ENCODE measurements at places on chromosomes 2 and 18. TPM values are rescaled to one million over a fixed set of nuclear protein-coding genes. Genes with fewer than 3 reads are reported as not detected.

Gene KCNJ13
- not detected for total RNA-seq

Gene PRSS56
- not detected for total RNA-seq

Gene CNDP1
- total RNA-seq: 0.09 TPM

Gene ARHGEF33
- total RNA-seq: 0.25 TPM

Gene LIMS2
- 8.2 TPM for total RNA-seq

Gene VPS54
- 15.9 TPM for total RNA-seq

Gene ZC3H8
- 33.4 TPM for total RNA-seq

Gene PKDCC
- 0.11 TPM for total RNA-seq

Gene RMDN2
- 0.89 TPM for total RNA-seq

Gene MYOM1
- total RNA-seq: 2.4 TPM

Gene SLC5A7
- not detected for total RNA-seq

DNA sequence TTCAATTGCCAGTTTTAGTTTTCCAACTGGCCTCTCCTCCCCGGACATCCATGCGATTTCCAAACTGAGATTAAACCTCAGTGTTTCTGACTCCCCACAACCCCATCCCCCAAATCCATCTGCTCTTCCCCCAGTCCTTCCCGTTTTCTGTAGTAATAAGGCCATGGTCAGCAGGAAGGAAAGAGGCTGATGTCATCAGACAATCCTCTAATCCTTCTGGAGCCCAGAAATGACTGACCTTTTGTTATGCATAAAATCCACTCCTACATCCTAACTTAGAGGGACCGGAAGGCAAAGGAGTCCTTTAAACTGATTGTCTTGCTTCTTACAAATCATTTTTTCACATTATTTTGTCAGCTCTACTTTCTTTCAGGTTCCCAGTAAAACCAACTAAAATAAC, 155.8 kb downstream of the INO80D start:
- no peak for DNase-seq

GRCh38 chr18:35747894-35748472, 166.4 kb downstream of the GALNT1 start:
- no peak for DNase-seq

GRCh38 chr2:223877721-223878410, 40.5 kb upstream of the AP1S3 start:
- no peak for DNase-seq

DNA sequence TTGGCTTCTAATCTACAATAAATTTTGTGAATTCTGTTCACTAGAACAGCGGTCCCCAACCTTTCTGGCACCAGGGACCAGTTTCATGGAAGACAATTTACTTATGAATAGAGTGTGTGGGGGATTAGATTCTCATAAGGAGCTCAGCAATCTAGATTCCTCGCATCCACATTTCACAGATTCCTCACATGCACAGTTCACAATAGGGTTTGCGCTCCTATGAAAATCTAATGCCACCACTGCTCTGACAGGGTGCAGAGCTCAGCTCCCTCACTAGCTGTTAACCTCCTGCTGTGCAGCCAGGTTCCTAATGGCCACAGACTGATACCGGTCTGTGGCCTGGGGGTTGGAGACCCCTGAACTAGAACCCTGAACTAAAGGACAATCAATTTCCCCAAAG, 1568.6 kb upstream of the NXPH2 start:
- DNase-seq: no peak

DNA sequence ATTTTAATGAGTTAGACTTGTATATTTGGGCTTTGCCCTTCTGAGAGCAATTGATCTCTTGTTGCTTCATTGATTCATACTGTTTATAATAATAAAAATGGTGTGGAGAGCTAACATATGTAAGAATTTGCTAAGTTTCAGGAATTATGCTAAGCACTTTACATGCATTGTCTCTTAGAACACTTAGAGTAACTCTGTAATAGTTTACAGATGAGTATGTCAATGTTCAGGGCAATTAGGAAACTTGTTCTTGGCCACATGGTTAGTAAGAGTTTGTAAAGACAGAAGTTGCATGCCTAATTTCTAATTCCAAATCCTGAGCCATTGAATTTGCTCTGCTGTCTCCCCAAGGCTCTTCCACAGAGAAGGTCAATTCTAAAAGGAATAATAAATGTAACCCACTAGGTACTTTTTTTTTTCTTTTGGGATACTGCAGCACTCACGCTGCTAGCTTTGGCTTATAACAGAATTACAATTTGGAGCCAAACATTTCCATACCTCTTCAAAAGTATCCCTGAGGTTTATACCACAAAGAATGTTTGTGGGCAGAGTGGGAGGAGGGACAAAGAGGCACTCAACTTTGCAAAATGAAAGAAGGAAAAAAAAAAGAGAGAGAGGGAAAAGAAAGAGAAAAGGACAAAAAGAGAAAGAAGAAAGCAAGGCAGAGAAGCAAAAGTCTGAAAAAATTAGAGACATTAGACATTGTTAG, 232.4 kb downstream of the CALCRL start:
- DNase-seq: no peak

GRCh38 chr2:236217926-236218325, 46.3 kb downstream of the ASB18 start:
- DNase-seq: no peak

GRCh38 chr2:121297217-121297830, 12.3 kb upstream of the TFCP2L1 start:
- DNase-seq: no peak

DNA sequence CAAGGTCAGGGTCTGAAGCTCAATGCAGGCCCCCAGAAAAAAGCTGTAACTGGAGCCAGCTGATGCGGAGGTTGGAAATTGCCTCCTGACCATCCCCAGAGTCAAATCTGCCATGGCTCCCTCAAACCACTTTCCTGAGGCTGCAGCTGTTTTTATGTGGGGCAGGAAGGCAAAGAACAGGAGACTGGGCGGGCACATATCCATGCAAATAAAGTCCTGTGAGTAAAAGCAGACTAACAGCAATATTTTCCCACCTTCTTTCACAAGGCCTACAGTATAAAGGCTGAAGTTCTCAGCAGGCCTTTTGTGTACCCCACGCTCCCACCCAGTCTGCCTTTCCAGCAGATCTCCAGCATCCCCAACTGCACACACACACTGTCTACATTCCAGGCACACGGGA, 47.1 kb downstream of the CYP1B1 start:
- DNase-seq: no peak

DNA sequence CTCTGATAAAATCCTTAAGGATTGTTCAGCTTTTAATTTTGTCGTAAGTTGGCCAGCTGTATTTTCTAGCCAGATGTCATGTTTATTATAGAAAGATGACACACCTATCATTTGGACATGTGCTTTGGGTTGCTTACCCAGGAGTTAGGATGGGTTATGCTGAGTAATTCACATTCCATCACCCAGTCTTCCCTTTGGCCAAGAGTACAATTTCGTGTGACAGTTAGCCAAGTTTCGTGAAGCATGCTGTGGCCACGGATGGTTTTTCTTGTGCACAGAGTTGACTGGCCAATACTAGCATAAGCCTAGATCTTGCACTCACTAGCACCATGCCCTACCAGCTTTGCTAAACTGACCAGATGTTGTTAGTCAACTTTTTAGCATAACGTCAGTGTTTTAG, 5.8 kb downstream of the MAPRE3 start:
- DNase-seq: no peak

- DNase-seq: no peak
Observed at GRCh38 chr2:3597567-3597966, 2.7 kb downstream of the COLEC11 start.

DNA sequence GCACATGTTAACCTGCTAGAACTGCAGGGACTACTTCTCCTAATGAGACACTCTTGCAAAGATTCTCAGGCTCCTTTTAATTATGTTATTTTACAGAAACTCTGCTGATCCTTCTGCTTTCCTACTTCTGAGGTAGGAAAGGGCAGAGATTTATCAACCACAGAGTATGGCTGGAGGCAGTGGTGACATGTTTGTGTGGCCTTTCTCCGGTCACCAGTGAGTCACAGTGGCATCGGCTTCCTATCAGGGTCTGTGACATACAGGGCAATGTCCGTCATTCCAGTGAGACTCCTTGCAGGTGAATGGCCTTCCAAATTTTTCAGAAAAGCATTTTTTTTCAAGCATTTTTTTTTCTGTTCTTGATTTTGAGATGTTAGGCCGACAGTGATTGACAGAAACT, 180.7 kb upstream of the LYPD1 start:
- DNase-seq: no peak

DNA sequence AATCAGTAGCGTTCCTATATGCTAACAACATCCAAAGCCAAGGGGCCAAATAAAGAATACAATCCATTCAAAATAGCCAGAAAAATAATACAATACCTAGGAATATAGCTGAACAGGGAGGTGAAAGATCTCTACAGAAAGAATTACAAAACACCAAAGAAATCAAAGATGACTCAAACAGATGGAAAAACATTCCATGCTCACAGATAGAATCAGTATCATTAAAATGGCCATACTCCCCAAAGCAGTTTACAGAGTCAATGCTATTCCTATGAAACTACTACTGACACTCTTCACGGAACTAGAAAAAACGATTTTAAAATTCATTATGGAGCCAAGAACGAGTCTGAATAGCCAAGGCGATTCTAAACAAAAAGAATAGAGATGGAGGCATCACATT, 57.4 kb downstream of the CCBE1 start:
- no peak for DNase-seq

DNA sequence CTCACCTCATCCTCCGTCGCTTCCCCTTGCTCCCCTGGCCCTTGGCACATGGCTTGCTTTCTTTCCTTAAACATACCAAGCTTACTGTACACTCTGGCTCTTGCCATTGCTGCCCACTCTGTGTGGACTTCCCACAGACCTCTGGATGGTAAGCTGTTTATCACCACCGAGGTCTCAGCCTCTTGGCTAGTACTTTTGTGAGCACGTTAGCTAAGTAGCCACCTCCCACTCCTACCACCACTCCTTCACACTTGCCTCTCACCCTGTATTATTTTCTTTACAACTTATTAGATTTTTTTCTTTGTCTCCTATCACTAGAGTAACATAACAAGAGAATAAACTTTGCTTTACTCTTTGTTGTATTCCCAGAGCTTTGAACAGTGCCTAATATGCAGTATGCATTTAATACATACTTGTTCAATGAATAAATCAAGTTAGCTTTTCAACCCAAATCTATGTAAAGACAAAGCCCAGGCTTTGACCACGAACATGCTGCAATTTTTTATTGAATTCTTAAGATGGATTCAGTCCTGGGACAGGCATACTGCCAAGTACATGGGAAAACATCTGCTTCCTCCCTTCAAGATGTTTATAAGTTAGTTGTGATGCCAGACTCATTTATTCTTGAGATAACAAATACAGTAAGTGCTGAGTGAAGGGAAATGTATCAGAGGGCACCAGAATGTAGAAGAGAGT, 25.0 kb upstream of the MSGN1 start:
- no peak for DNase-seq

GRCh38 chr2:170843656-170844055, 27.0 kb downstream of the GAD1 start:
- DNase-seq: no peak

GRCh38 chr2:102652126-102652525, 32.8 kb downstream of the SLC9A2 start:
- no peak for DNase-seq

- DNase-seq: no peak
Observed at GRCh38 chr18:23852236-23853045, 162.1 kb upstream of the TTC39C start.

DNA sequence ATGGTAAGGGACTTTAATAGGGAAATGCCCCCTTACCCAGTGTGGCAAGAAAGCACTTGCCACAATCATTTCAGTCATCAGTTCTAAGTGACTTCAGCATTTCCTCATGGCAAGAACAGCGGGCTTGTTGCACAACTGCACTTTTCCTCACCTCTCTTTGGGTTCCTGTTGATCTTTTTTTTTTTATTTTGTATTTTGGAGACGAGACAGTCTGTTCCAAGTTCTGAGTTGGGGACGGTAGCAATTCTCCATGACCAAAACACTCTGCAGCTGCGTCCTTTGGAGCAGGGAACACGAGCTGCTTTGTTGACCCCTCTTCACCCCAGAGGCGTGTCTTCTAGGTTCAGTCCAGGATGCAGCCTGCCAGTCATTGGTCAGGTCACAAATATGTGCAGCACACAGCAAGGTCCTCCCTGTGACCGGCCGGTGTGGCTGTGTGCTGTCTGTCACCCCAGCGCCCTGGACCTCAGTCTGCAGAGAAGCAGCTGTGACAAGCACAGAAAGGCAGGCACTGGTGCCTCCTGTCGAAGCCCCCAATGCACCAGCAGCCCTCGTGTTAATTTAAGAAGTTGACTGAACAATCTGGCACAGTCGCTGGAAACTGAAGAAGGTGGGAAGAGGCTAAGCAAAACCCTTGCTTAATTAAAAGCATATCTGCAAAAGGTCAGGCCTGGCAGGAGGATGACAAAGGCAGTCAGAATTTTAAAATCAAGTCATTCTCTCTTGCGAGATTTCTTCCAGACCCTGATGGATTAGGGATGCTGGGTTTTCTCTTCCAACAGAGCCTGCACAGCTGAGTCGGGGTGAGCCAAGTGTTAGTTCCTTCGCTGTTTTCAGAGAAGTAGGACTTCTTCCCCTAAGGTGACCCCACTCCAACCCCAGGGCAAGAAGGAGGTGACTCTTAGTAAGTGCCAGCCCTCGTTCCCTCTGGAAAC, 96.7 kb upstream of the COPS8 start:
- no peak for DNase-seq

DNA sequence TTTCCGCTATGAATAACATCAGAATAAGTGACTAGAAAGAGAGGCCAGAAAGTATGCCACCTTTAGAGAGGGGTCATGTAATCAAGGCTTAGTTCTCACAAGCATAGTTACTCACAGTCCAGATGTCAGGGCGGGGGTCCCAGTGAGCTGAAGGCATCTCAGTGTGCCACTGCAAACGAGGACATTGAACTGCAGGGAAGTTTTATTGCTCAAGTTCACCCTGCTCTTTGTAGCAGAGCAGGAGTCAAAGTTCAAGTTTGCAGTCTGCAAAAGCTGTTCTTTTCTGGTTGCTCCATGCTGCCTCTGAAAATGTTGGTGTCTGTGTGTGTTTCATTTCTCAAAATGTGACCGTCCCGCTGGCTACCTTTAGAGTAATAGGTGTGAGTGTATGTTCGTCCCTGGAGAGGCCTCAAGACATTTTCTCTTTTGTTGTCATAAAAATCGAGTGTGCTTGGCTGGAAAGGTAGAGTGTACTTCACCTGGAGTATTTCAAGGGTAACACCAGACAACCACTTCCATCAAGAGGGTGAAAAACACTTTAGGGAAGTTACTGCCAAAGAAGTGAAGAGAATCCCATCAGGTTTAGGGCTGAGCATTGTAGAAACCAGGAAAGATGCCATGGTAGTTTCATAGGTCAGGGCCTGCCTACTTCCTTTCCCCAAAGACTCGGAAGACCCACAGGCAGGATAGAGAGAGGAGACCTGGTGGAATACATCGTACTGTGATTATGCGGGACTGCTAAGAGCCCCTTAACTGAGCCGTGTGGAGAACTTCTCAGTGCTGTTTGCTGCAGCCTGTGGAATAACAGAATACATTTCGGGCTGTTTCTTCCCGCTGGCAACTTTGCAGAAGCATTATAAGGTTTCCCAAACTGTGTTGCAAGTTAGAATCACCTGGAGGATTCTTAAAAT, 89.9 kb downstream of the LYPD6 start:
- DNase-seq: no peak
